IMR-90 (cell line): ENCODE measurements at places on chromosomes 5 and 9. TPM values are rescaled to one million over a fixed set of nuclear protein-coding genes. Genes with fewer than 3 reads are reported as not detected.

Gene GABRA1
- not detected in 2 replicates for total RNA-seq

DNA sequence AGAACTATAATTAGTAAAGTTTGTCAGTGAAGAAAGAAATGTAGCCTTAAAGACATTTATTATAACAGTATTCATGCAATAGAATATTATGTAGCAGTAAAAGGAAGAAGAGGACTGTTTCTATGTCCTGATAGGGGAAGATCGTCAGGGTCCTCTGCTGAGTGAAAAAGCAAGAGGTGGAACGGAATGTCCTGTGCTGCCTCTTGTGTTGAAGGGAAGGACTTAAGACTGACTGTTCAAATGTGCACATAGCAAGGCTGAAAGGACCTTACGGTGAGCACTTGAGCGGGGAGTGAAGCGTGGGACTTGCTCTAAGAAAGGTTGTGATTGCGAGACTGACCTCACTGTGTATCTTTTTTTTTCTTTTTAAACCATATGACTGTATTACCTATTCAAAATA is 63.2 kb downstream of the SNX24 start:
- H3K4me1 ChIP-seq, result peaks cover 2% of the 10 kb centered on the region; the same call in 1 of the 2 replicates
- no peak for DNase-seq
- no peak overlapping the region for H3K27ac ChIP-seq

GRCh38 chr5:180059326-180059725 is 12.2 kb downstream of the RNF130 start:
- no peak for DNase-seq
- no peak overlapping the region for H3K4me3 ChIP-seq
- no peaks in the 10 kb centered on the region for H3K36me3 ChIP-seq

Gene RNF208
- not detected in 2 replicates for total RNA-seq

Gene PCDHGA9
- total RNA-seq, result 3.9 and 4.5 TPM in 2 replicates

DNA sequence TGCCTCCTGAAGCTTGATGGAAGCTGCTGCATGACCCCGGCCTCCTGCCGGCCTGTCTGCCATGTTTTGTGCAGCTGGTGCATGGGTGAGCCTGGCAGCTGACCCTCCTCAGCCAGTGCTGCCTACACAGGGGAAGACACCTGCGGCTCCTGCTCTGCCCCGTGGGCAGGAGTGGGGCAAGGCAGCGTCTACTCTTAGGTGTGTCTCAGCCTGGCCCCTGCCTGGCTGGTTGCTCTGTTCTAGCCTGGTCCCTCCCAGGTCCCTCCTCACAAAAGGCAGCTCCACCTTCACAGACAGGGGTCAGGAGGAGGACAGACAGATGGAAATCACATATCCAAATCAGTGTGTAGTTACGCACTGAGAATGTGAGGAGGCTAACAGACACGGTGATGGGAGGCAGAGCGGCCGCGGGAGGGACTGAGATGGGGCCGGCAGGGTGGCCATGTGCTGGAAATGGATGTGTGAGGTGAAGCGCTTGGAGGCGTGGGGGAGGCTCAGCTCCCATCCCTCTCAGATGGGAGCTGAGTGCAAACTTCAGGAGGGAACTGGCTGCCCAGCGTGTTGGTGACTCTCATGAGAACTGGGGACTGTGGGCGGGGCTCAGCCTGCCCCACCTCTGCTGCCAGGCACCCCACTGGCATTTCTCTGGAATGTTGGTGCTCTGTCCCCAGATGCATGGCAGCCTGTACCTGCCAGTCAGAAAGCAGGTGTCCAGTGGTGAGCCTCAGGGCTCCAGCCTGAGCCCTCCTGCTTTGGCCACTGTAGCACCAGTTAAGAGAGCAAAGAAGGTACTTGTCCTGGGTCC is 43.4 kb downstream of the PPARGC1B start:
- no peaks in the 10 kb centered on the region for H3K4me1 ChIP-seq
- no peak for DNase-seq
- no peaks in the 10 kb centered on the region for H3K36me3 ChIP-seq
- peaks cover 20% of the 10 kb centered on the region for H3K27me3 ChIP-seq
- no peak overlapping the region for H3K27ac ChIP-seq

DNA sequence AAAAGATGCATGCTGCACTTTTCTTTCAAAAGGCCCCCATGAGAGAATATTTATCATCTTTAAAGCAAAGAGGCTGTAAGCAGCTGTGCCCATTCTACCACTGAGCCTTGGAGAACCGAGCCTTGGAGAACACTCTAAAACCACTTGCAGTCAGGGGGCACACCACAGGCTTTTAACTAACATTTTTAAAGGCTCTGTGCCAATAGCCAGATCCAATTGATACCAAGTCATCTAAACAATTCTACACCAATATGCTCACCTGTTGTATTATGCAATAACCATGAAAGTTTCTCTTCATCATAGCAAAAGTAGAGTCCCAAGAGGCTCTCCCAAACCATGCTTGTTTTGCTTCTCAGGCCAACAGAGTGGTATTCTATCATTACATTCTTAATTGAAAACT is 1090.5 kb upstream of the SEMA6A start:
- H3K4me3 ChIP-seq, result no peak overlapping the region
- no peak for DNase-seq
- H3K27ac ChIP-seq, result no peak overlapping the region
- H3K27me3 ChIP-seq, result no peaks in the 10 kb centered on the region
- H3K4me1 ChIP-seq, result no peaks in the 10 kb centered on the region

GRCh38 chr5:17428176-17428800 is 69.7 kb upstream of the TAF11L2 start:
- H3K4me3 ChIP-seq, result no peak overlapping the region
- no peak for DNase-seq
- no peaks in the 10 kb centered on the region for H3K36me3 ChIP-seq
- no peak overlapping the region for H3K27ac ChIP-seq
- peaks cover 3% of the 10 kb centered on the region for H3K4me1 ChIP-seq

- no peak overlapping the region for H3K27ac ChIP-seq
- H3K4me3 ChIP-seq, result no peak overlapping the region
- H3K4me1 ChIP-seq, result no peaks in the 10 kb centered on the region; the same call in 1 of the 2 replicates
Observed at GRCh38 chr5:94522117-94522516, 96.3 kb downstream of the KIAA0825 start.

DNA sequence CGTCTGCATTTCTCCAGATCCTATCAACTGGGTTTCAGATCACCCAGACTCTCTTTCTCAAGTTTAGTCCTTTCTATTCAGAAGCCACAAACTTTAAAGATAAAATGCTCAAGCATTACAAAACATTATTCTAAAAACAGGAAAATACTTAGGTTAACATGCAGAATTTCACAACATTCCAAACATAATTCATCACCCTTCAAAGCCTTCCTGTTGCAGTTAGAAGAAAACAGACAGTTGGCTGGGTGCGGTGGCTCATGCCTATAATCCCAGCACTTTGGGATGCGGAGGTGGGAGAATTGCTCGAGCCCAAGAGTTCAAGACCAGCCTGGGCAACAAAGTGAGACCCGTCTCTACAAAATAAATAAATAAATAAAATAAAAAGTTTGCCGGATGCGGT is 7.7 kb upstream of the OCLN start:
- no peaks in the 10 kb centered on the region for H3K36me3 ChIP-seq
- peaks cover 11% of the 10 kb centered on the region for H3K27me3 ChIP-seq
- no peaks in the 10 kb centered on the region for H3K4me1 ChIP-seq
- H3K27ac ChIP-seq, result no peak overlapping the region
- H3K4me3 ChIP-seq, result no peak overlapping the region

- H3K4me1 ChIP-seq, result peaks cover 4% of the 10 kb centered on the region
- H3K27me3 ChIP-seq, result no peaks in the 10 kb centered on the region
- no peak overlapping the region for H3K27ac ChIP-seq
- H3K4me3 ChIP-seq, result no peak overlapping the region
- DNase-seq, result no peak
Observed at GRCh38 chr5:57753446-57753845, 270.8 kb upstream of the ACTBL2 start.

DNA sequence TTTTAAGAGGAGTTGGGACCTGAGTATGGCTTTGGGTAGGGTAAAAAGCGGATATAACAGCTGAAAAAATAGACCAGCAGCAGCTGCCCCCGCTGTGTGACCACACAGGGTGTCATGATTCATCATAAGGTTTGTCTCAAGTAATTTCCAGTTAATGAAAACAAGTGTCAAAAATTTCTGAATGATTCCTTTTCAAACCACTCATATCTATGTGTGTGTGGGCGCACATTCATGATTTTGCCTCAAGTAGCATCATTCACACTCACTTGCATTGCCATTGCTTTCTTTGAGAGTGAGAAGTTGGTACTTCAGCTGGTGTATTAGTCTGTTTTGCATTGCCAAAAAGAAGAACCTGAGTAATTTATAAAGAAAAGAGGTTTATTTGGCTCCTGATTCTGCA is 12.1 kb upstream of the TNFAIP8 start:
- peak; percentile 65 for DNase-seq
- no peaks in the 10 kb centered on the region for H3K27me3 ChIP-seq
- peaks cover 9% of the 10 kb centered on the region for H3K4me1 ChIP-seq
- no peaks in the 10 kb centered on the region for H3K36me3 ChIP-seq
- H3K4me3 ChIP-seq, result no peak overlapping the region
- H3K27ac ChIP-seq, result no peak overlapping the region

- no peaks in the 10 kb centered on the region for H3K4me1 ChIP-seq
- H3K36me3 ChIP-seq, result no peaks in the 10 kb centered on the region
- H3K4me3 ChIP-seq, result no peak overlapping the region
- DNase-seq, result no peak
- no peak overlapping the region for H3K27ac ChIP-seq
- H3K27me3 ChIP-seq, result no peaks in the 10 kb centered on the region
Observed at GRCh38 chr5:3198074-3198449, 397.6 kb upstream of the IRX1 start.

- no peak for DNase-seq
- H3K4me1 ChIP-seq, result no peaks in the 10 kb centered on the region
- no peaks in the 10 kb centered on the region for H3K36me3 ChIP-seq
- no peaks in the 10 kb centered on the region for H3K27me3 ChIP-seq
- H3K4me3 ChIP-seq, result no peak overlapping the region
Observed at GRCh38 chr9:23693374-23693773, 132.7 kb downstream of the ELAVL2 start.

Gene PAIP1
- total RNA-seq, result 101 and 123 TPM in 2 replicates

DNA sequence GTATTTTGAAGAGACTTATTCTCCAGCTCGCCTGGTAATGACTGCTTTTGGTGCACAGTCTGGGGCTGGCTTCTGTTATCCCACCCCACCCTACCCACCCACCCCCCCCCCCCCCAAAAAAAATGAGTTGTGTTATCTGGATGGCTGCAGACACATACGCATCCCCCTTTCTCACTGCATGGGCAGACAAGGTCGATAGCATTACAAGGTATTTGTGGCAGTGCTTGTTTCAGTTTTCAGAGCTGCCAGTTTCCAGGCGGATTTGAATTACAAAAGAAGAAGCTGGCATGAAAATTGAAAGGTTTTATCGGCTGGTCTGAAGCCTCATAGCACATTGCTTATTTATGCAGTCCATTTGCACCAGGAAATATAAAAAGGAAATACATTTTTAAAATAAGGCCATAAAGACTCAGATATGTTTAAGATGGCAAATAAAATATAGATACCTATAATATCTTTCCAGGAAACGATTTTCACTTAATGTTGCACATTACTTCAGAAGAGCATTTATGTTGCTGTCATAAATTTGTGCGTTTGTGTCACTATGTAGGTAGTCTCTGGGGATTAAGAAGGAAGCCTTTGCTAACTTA is 85.1 kb upstream of the GRHPR start:
- H3K27ac ChIP-seq, result no peak overlapping the region
- no peaks in the 10 kb centered on the region for H3K27me3 ChIP-seq
- no peak for DNase-seq
- no peak overlapping the region for H3K4me3 ChIP-seq
- no peaks in the 10 kb centered on the region for H3K36me3 ChIP-seq
- no peaks in the 10 kb centered on the region for H3K4me1 ChIP-seq

DNA sequence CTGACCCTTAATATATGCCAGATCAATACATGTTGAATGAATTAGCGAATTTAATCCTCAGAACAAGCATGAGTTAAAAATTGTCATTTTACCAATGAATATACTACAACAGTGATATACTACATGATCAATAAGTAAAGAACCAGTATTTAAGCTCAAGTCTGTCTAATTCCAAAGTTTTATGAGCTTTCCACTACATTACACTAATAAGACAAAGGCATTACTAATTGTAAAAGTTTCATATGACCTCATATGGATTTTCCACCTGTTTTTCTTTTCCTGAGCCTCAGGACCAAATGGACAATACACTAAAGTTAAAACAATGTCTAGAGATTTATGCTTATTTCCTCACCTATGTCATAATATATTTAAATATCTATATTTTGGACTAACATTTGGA is 80.8 kb downstream of the OXCT1 start:
- no peaks in the 10 kb centered on the region for H3K36me3 ChIP-seq
- DNase-seq, result no peak
- H3K27me3 ChIP-seq, result no peaks in the 10 kb centered on the region

Gene KLHL3
- total RNA-seq, result 4.1 and 4.7 TPM in 2 replicates

- no peaks in the 10 kb centered on the region for H3K27me3 ChIP-seq
- no peak overlapping the region for H3K4me3 ChIP-seq
- peak; percentile 3 for DNase-seq
- no peaks in the 10 kb centered on the region for H3K36me3 ChIP-seq
Observed at GRCh38 chr5:30900367-30900766, 293.1 kb upstream of the CDH6 start.

- no peak for DNase-seq
- no peaks in the 10 kb centered on the region for H3K4me1 ChIP-seq
- no peak overlapping the region for H3K27ac ChIP-seq
- H3K4me3 ChIP-seq, result no peak overlapping the region
- H3K36me3 ChIP-seq, result no peaks in the 10 kb centered on the region
Observed at GRCh38 chr9:93257808-93258331, 73.9 kb downstream of the WNK2 start.

DNA sequence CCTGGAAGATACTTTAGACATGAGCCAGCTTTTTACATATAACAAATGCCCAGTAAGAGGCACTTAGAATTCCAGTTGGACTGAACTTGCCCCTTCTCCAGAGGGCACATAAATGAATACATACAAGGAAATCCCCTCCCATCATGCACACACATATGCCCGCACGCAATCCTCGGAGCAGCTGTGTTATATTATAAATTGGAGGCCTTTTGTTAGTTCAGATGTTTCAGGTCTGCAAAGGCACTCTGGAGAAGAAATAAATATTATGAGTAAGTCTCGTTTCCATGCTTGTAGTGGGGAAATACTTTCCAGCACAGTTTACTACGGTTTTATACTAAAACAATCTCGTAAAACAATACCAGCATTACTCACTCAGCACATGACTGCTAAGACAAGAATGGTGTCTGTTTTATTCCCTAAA is 17.6 kb upstream of the MUSK start:
- no peaks in the 10 kb centered on the region for H3K36me3 ChIP-seq
- no peak overlapping the region for H3K4me3 ChIP-seq
- peaks cover 17% of the 10 kb centered on the region for H3K4me1 ChIP-seq

GRCh38 chr5:93208141-93208751 is 372.8 kb downstream of the NR2F1-AS1 start:
- peaks cover 2% of the 10 kb centered on the region; the same call in 1 of the 2 replicates for H3K4me1 ChIP-seq
- no peak for DNase-seq
- no peak overlapping the region for H3K4me3 ChIP-seq
- H3K27ac ChIP-seq, result no peak overlapping the region
- no peaks in the 10 kb centered on the region for H3K36me3 ChIP-seq

Gene SNAPC4
- total RNA-seq, result 2.5 and 3.1 TPM in 2 replicates

DNA sequence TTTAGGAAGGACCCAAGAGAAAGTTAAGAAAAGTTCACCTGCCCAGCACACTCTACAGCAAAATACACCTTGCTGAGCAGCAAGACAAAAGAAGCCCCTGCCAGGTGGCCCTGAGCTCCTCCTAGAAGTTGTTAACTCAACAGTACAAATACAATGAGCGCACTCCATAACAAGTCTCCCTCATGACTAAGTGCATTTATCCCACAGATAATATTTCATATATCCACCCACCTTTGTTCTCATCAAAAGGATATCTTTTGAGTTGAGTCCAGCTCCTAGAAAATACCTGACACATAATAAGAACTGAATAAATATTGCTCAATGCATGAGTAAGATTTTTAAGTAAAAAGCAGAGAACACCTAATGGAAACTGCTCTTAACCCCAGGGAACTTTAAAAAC is 73.3 kb downstream of the ABCA1 start:
- H3K27ac ChIP-seq, result no peak overlapping the region
- H3K36me3 ChIP-seq, result peaks cover 51% of the 10 kb centered on the region
- H3K27me3 ChIP-seq, result no peaks in the 10 kb centered on the region
- no peak for DNase-seq
- no peak overlapping the region for H3K4me3 ChIP-seq
- peaks cover 9% of the 10 kb centered on the region for H3K4me1 ChIP-seq
